ENCODE measurements at places on chromosomes 5 and 9.

DNA sequence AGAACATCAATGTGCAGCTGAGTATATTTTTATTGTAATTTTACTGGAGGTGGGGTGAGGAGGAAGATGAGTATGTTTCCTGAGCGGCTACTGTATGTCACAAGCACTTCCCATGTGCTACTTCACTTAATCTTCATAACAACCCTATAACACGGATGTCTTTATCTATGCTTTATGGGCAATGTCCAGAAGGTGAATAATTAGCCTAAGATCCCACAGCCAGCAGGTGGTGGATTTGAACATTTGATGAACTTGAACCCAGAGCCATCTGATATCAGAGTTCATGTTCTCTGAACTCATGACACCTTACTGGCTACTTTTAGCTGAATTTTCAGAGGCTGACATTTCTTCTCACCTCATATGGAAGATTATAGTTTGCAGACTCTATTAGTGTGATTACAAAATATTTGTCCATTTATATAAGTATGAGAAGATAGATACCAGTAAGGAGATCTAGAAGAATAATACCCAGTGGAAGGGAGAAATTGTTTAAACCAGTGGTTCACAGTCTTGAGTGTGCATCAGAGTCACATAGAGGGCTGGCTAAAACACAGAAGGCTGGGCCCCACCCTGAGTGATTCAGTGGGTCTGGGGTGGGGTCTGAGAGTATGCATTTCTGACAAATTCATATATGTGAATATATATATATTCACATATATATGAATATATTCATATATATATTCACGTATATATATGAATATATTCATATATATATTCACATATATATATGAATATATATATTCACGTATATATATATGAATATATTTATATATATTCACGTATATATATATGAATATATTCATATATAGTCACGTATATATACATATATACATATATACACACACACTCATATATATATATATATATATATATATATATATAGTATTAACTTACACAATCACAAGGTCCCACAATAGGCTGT, 164.4 kb upstream of the NR3C1 start:
- DNase-seq, result no peak

GRCh38 chr5:71865665-71866320, 146.7 kb downstream of the CARTPT start:
- DNase-seq, result no peak

- DNase-seq, result no peak
These were observed 83.3 kb upstream of the LHFPL2 start for GRCh38 chr5:78731884-78732283.

DNA sequence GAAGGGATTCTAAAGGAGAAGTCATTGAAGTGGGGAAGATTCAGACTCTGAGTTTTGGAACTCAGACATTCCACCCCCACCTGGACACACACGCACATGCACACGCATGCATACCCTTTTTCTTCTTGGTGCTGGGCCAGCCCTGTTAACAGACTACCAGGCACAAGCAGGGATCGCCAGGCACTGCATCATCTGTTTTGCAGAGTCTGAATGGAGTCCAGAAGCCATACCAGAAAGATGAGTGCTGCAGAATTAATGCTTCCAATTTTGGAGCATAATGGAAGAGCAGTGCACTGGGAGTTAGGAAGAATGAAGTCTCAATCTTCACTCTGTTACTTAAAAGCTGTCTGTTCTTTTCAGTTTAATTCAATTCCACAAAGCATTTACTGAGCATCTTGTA, 95.5 kb downstream of the PDE8B start:
- no peak for DNase-seq

DNA sequence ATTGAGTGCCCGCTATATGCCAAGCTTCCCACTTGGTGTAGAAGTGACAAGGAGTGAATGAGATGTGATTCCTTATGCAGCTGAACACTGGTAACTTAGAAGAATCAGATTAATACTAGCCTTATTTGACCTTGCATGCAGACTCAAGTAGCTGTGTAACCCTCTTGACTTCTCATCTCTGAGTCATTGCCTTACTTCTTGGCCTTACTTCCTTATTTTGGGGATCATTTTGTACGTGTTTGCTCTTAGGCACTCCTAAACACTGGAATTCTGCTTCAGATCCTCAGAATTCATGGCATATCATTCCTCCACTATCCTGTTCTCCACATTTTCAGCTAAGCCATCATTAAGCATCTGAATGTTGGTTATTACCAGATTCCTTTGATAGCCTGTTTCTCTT, 948.9 kb upstream of the ARRDC3 start:
- DNase-seq, result no peak

DNA sequence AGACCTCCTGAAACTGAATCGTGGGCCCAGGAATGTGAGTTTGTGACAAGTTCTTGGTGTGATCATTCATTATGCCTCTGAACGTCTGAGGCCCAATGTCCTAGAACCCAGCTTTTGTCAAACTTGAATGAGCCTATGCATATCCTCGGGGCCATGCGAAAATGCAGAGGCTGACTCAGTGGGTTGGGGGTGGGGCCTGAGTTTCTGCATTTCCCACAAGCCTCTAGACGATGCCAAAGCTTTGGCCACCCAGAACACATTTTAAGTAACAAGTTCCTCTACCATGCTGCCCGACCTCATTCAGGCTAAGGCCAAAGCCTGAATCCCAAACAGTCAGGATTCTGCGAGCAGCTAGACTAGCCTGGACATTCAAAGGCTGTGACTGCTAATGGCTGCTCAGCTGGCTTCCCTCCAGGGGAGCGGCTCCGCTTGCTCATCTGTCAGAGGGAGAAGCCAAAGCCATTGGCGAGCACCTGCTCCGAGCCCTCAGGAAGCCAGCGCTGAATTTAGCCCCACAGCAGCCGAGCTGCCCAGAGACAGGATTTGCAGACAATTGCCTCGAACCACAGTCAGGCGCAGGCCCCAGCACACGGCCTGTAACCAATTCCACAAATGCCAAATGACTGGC, 177.5 kb downstream of the ZDHHC21 start:
- peak; percentile 68 for DNase-seq

DNA sequence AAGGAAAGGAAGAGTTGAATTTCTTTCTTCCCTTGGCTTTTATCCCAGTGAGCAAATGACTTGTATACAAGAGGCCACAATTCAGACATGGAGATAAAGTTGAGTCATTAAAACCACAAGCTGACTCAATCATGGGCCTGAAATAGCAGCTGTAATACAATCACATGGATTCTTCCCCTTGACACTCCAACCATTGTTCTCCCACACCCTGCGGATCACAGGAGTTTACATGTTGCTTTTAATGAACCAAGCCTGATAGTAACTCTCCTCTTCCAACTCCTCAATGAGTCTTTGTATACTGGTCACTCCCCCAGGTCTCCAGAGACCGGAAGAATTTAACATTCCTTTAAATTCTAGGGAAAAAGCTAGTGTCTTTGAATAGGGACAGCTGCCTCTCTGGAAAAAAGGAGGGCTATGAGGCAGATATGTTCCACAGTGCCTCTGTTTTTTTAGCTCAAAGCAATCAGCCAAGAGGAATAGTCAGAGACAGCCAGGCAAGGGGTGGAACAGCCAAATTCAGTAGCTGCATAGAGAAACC, 32.4 kb downstream of the PCDHGC5 start:
- DNase-seq, result no peak

GRCh38 chr5:74311961-74312360, 328.6 kb downstream of the ENC1 start:
- DNase-seq, result no peak

DNA sequence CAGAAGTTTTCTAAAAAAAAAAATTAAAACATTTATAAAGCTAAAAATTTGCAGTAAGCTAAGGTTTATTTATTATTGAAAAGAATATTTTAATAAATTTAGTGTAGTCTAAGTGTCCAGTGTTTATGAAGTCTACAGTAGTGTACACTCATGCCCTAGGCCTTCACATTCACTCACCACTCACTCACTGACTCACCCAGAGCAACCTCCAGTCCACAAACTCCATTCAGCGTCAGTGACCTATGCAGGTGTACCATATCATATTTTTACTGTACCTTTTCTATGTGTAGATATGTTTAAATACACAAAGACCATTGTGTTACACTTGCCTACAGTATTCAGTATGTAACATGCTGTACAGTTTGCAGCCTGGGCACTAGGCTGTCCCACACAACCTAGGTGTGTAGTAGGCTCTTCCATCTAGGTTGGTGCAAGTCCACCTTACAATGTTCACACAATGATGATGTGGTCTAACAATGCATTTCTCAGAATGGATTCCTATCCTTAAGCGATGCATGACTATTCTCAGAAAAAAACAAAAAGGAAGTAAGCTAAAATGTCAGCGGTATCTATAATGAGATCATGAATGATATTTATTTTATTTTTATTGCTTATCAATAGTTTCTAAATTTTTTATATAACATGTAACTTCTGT, 336.7 kb downstream of the AGTPBP1 start:
- no peak for DNase-seq

- DNase-seq, result no peak
These were observed 270.2 kb upstream of the DAPK1 start for GRCh38 chr9:87227456-87227855.

- no peak for DNase-seq
These were observed 222.3 kb downstream of the CD180 start for GRCh38 chr5:66974256-66974655.

DNA sequence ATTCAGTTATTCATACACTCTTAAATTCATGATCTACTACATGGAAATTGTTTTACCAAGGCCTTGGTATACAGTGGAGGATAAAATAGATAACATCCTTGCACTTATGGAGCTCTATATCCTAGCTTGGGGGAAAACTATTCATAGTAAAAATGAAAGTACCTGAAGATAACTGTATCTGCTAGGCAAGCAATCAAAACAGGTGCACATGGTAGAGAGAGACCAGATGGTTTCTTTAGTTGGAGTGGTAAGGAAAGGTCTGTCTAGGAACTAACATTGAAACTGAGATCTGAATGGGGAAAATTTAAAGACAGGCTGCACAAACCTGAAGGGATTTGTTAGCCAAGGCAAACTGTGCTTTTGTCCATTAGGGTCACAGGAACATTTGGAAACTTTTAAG, 11.1 kb upstream of the SLCO4C1 start:
- DNase-seq, result no peak

GRCh38 chr5:76468635-76469425, 65.7 kb downstream of the IQGAP2 start:
- DNase-seq, result no peak

- peak; percentile 73 for DNase-seq
These were observed 5.9 kb downstream of the FAM163B start for GRCh38 chr9:133603135-133603927.

- no peak for DNase-seq
These were observed 690.9 kb upstream of the CDH18 start for GRCh38 chr5:20678814-20679298.

GRCh38 chr9:20148416-20148815, 359.6 kb upstream of the SLC24A2 start:
- DNase-seq, result no peak

- DNase-seq, result peak; percentile 26
These were observed 8.7 kb upstream of the TRPC7 start for GRCh38 chr5:136374003-136374402.

GRCh38 chr5:144913661-144914060, 743.0 kb downstream of the KCTD16 start:
- DNase-seq, result no peak

- DNase-seq, result peak; percentile 54
These were observed 7.1 kb upstream of the AFAP1L1 start for GRCh38 chr5:149264439-149265067.

Data from NCI-H1417 (cell line).